ENCODE measurements at places on chromosomes 1 and 21.
A peak's percentile ranks its signal among the peaks of the same experiment; 100 is the strongest.

DNA sequence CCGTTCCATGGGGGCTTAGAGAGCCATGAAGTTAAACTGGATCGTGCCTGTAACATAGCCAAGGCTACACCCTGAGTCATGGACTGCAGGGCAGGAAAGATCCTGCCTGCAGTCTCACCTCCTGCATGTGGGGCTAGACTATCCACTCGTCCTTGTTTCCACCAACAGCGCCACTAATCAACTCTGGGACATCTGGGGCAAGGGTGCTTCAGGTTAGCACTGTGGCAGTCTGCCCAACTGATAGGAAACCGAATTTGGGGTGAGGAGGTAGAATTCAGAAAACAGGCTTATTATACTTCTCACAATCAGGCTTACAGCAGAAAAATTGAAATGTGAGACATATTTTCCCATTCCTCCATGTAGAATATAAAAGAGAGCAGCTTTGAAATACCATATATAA lies 85.2 kb upstream of the ADAM30 start:
- DNase-seq, result no peak

DNA sequence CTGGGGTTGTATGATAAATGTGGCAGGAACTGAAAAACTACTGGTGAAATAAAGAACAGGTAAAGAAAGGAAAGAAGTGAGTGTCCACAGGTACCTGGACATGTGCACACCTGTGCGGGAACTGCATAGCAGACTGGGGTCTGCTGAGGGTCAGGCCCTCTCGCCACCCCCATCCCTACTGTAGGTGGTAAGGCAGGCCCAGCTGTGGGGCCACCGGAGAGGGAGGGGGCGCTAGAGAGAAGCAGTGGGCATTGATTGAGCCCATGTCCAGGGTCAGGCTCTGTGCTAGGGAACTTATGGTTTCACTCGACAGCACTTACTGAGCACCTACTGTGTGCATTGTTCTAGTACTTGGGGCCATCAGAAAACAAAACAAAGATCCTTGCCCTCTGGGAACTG lies 400.5 kb downstream of the MATN1 start:
- DNase-seq, result no peak

- DNase-seq, result peak; percentile 93
Observed at GRCh38 chr1:20343149-20343937, 52.7 kb downstream of the VWA5B1 start.

DNA sequence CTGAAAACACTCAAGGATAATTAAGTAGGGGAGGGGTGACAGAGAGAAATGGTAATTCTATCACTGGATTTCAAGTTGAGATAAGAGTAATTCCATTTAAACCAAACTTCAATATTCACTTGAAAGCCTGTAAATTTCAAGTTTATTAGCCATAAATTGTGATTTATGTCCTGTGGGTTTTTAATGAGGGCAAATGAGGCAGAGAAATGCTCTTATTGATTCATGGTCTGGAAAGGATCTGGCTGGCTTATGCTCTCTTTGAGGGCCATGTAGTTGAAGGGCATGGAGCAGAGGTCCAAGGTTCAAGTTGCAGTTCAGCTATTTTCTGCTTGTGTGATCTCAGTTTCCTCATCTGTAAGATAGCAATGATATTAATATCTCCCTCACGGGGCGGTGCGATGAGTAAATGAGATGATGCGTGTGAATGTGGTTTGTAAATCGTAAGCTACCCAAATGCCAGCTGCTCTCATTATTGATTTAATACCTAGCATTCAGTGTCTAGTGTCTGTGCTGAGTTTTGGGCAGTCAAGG lies 12.3 kb downstream of the OLFML3 start:
- DNase-seq, result no peak

- no peak for DNase-seq
Observed at GRCh38 chr1:244314921-244315559, 136.7 kb downstream of the ADSS2 start.

DNA sequence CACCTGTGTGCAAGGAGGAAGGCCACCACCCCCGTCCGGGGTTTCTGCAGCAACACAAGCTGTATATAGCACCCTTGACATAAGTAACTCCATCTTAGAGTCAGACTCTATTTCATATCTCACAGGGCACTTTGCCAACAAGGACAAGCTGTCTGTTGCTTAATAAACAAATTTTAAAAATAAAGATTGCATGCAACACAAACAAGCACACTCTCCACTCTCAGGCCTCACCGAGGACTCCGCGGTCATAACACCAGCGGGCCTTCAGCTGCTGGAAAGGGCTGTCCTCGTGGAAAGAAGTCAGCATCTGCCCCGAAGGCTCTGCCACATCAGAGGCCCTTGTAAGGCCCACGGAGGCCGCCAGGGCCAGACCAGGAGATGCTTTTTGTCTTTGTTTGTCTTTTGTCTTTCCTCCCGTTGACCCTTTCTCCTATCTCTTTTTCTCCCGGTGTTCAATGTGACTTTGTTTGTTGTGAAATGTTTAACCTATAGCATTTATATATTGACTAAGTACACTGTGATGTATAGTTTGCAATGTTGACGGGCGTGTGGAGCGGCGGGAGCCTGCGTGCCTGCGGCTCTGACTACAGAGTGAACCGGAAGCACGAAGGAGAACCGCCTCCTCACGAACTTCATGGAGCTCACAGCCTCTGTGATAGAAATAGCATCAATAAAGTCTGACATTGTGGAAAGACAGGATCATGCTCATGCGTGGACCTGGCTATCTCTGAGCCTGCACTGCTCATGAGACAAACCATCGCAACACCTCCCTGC lies 24.1 kb downstream of the MEGF6 start:
- DNase-seq, result no peak

DNA sequence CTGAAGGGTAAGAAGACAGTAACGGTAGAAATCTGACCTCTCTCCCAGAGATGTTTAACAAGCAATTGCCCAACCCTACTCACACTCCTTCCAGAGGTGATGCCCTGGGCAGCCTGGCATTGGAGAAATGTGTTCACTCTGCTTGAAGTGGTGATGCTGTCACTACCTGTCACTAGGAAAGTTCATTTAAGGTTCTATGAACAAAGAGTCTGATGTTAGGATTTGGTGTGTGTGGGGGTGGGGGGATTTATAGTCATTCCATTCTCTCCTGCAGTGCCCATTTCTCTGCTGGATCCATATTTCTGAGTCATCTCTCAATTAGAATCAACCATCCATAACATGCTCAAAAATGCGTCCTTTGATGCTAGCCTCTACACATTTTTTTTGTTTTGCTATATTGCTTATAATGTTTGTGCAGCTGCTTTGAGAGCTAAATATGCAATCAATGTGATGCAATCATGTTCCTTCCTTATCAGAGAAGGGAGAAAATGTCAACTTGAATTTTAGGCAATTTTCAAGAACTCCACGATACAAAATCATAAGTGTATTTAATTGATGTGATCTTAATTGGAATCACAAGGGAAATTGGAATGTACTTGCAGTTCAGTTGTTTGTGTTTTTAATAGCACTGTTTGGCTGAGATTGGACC lies 173.9 kb downstream of the DUSP10 start:
- no peak for DNase-seq

GRCh38 chr1:12760256-12760795 lies 13.2 kb upstream of the PRAMEF12 start:
- DNase-seq, result peak; percentile 20

- no peak for DNase-seq
Observed at GRCh38 chr1:29809446-29810120, 573.3 kb downstream of the PTPRU start.

- DNase-seq, result no peak
Observed at GRCh38 chr1:245810181-245810769, 655.5 kb downstream of the KIF26B start.

- peak; percentile 39 for DNase-seq
Observed at GRCh38 chr1:3072391-3073185, 3.6 kb downstream of the PRDM16 start.

- DNase-seq, result no peak
Observed at GRCh38 chr1:37186246-37186756, 152.0 kb upstream of the GRIK3 start.

DNA sequence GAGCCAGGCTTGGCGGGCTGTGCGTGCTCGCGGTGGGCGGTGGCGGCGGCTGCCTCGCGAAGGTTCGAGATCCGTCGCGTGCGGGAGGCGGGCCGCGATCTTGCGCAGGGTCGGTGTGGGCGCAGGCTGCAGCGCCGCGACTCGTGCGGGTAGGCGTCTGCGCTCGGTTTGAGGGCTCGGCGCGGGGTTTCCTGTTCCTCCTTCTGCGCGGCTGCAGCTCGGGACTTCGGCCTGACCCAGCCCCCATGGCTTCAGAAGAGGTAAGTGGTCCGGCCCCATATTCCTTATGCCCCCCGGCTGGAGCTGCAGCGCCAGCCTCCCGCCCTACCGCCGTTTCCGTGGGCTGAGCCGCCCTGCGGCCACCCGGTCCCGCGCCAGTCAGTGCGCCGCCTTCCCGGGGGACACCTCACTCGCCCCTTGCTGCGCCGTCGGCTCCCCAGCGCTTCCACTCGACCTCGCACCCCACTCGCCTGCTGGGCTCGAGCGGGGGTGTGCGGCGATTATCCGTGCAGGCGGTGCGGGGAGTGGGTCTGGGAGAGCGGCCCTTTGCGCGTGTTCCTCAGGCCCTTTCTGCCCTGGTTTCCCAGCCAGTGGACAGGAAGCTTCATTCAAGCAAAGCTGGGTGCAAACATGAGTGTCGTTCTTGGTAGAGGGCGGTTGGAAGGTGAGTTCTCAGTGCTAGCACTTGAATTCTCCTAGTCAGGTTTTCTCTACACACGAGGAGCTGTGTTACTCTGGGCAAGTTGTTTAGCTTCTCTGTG lies at the start of gene CACYBP:
Gene CACYBP (plus strand): TSS at position 12 of the 761 bp plus-strand sequence. CDS start 234 bp downstream, at position 246.
- no peak for DNase-seq

GRCh38 chr1:30248774-30249173 lies 474.6 kb downstream of the MATN1 start:
- DNase-seq, result no peak

DNA sequence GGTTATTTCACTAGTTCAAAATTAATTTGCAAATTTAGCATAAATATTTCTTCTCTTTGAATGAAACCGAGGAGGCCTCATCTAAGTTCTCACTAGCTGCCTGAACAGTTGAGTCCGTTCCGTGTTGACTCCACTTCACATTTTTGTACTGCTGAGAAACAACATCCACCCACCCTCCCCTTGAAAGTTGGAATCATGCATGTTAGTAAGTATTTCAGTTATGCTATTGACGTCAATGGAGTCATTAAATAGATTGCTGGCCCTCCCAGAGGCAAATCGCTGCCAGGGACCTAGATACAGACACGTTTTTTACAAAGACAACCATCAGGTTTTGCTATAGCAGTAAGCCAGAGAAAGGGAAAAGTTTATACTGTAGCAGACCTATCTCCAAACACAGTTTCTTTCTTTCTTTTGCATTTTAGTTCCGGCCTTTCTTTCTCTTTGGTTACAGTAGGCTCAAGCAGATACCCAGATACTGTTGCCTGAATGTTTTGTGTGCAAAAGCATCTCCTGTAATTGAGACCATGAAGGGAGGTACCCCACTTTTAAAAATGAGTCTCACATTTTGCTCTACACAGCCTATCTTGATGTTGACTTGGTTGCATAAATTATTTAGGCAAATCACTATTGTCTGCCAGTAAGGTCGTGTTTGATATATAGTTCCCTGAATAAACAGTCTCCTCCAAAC lies 262.6 kb upstream of the SGIP1 start:
- peak; percentile 28 for DNase-seq

- DNase-seq, result no peak
Observed at GRCh38 chr1:213171711-213172110, 120.7 kb downstream of the RPS6KC1 start.

- peak; percentile 87 for DNase-seq
Observed at GRCh38 chr1:21783679-21784603, 992 bp upstream of the USP48 start.

GRCh38 chr1:236502972-236503639 lies 20.7 kb upstream of the LGALS8 start:
- DNase-seq, result peak; percentile 56

GRCh38 chr1:22722901-22723550 lies 12.4 kb downstream of the EPHB2 start:
- DNase-seq, result no peak

DNA sequence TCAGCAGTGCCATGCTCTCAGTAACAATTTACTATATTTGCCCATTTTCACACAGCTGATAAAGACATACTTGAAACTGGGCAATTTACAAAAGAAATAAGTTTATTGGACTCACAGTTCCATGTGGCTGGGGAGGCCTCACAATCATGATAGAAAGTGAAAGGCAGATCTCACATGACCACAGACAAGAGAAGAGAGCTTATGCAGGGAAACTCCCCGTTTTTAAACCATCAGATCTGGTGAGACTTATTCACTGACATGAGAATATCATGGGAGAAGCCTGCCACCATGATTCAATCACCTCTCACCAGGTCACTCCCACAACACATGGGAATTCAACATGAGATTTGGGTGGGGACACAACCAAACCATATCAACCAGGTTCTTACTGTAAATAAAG lies 112.1 kb upstream of the C1orf87 start:
- no peak for DNase-seq

DNA sequence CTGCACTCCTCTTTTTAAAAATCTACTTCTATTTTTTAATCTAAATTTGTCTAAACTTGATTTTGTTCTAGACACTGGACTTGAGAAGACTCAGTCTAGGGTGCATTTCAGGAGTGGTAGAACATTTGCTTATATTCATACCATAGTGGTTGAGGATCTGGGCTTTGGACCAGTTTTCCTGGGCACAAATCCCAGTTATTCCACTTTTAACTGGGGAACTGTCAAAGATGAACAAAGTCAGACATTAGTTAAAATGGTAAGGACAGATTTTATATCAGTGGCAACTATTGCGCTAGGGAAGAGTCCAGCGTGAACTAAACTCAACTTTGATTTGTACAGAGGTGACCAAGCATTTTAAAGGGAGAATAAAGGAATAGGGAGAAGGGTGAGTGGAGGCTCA lies 102.4 kb downstream of the FMN2 start:
- DNase-seq, result no peak

- DNase-seq, result no peak
Observed at GRCh38 chr1:202697038-202697437, 13.2 kb downstream of the SYT2 start.

DNA sequence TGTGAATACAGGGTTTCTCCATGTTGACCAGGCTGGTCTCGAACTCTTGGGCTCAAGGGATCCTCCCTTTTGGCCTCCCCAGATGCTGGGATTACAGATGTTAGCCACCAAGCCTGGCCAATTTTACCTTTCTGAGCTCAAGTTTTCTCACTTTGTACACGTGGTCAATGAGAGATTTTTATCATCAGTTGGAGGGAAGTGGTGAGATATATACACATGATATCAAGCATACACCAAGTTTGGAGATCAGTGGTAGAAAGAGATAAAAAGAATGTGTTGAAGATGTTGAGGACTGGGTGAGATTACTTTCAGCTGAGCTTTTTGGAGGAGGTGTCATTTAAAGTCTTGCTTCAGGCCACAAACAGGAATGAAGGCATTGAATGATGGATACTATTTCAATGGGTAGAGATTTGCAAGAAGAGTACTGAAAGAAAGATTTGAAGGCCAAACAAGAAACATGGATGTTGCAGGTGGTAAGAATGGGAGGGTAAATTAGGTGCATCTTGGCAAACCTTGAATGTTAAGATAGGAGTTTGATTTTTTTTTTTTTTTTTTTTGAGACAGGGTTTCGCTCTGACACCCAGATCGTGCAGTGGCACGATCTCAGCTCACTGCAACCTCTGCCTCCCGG lies 3.0 kb upstream of the SESN2 start:
- DNase-seq, result no peak
